Stimulated activated CD4-positive, alpha-beta T cell treated with anti-CD3 and anti-CD28 coated beads, Interleukin-1b, Interleukin-23, amount 100 ng/mL, for 1 hour (primary cell): ENCODE measurements at places on chromosomes 11 and 22.
A peak's percentile ranks its signal among the peaks of the same experiment; 100 is the strongest.

GRCh38 chr22:28711341-28711740 lies 30.3 kb downstream of the CHEK2 start:
- DNase-seq, result no peak

DNA sequence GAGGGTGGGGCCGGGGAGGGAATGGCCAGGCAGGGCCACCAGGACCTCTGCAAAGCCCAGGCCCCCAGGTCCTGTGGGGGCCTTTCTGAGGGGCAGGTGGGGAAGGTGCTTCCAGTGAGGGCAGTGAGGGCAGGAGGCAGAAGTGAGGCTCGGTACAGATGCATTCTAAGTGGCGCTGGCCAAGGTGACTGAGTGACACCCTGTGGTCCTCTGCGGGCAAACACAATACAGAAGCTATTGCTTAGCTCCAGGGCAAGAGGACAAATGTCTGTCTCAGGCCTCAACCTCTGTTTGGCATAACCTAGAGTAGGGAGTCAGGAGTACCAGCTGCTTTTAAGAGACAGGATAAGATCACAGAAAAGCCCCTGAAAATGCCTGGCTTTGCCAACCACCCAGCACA lies 31.3 kb downstream of the B3GAT1 start:
- no peak for DNase-seq

GRCh38 chr22:22848364-22848866 lies 39.2 kb upstream of the IGLL5 start:
- DNase-seq, result peak; percentile 17

GRCh38 chr11:130457623-130458409 lies 9.4 kb downstream of the ADAMTS15 start:
- no peak for DNase-seq

- no peak for DNase-seq
Measured at GRCh38 chr11:69640995-69641581, at the start of gene CCND1. Gene CCND1, plus strand, starts transcription at chr11:69641156. Its CDS starts 158 bp downstream, at chr11:69641314.

- no peak for DNase-seq
Measured at GRCh38 chr11:86591631-86592030, 80.8 kb downstream of the ME3 start.

- no peak for DNase-seq
Measured at GRCh38 chr11:114182471-114183043, 113.6 kb upstream of the NNMT start.

- DNase-seq, result no peak
Measured at GRCh38 chr11:73578592-73579185, 19.2 kb downstream of the FAM168A start.

- DNase-seq, result no peak
Measured at GRCh38 chr11:8271106-8271886, 7.6 kb upstream of the LMO1 start.
